ENCODE measurements at places on chromosomes 3 and 15. TPM values are rescaled to one million over a fixed set of nuclear protein-coding genes. Genes with fewer than 3 reads are reported as not detected.

Gene PARL
- 45.7 TPM for total RNA-seq

Gene DUOXA1
- total RNA-seq = 96.7 TPM

Gene CCR3
- total RNA-seq = 0.20 TPM

Gene LIPC
- total RNA-seq = 0.58 TPM

Gene CLDN1
- total RNA-seq = 37.4 TPM

Gene IQCF5
- not detected for total RNA-seq

Gene GOLGA8T
- total RNA-seq = not detected

Gene CLDN16
- 0.18 TPM for total RNA-seq

Gene SUCNR1
- 4.8 TPM for total RNA-seq

Gene SMCO1
- total RNA-seq = not detected

Gene TBL1XR1
- 163 TPM for total RNA-seq

Gene BCL2A1
- total RNA-seq = 99.2 TPM

Gene CFAP91
- total RNA-seq = 1.1 TPM

Gene CNTN4
- total RNA-seq = 5.9 TPM

Gene SLC2A2
- not detected for total RNA-seq

Gene BFSP2
- not detected for total RNA-seq

Gene CSPG5
- 3.8 TPM for total RNA-seq

Gene PCNP
- total RNA-seq = 142 TPM

Gene RARB
- 4.1 TPM for total RNA-seq

Gene MTHFS
- 30.5 TPM for total RNA-seq

Gene WDR93
- 0.20 TPM for total RNA-seq

Gene MYRIP
- 1.9 TPM for total RNA-seq

Gene WDR76
- 13.4 TPM for total RNA-seq

Gene LCMT2
- total RNA-seq = 6.9 TPM

Gene GOLGA8R
- 4.0 TPM for total RNA-seq

Gene CFAP92
- total RNA-seq = 1.7 TPM

Gene HRG
- total RNA-seq = not detected

Gene ARPP19
- 152 TPM for total RNA-seq

Gene DLL4
- total RNA-seq = 18.1 TPM

Gene FBXO40
- 0.05 TPM for total RNA-seq
